ENCODE measurements at places on chromosomes 16 and 17.

DNA sequence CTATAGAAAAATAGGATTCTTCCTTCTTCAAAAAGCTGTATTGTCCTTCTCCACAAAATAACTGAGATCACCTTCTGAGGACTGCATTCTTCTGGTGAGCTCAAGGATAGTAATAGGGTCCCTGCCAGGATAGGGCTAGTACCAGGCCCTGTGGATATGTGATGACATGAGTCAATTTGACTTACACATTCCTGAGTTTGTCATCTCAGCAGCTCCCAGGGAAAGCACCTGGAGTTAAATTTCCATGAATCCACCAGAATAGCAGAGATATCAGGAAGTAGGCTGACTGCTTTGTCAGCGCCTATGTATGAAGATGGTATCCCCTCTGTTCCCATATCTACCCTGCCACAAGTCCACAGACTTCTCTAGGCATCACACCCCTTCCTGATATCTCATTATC lies 225.8 kb downstream of the PMP22 start:
- no peak for DNase-seq

DNA sequence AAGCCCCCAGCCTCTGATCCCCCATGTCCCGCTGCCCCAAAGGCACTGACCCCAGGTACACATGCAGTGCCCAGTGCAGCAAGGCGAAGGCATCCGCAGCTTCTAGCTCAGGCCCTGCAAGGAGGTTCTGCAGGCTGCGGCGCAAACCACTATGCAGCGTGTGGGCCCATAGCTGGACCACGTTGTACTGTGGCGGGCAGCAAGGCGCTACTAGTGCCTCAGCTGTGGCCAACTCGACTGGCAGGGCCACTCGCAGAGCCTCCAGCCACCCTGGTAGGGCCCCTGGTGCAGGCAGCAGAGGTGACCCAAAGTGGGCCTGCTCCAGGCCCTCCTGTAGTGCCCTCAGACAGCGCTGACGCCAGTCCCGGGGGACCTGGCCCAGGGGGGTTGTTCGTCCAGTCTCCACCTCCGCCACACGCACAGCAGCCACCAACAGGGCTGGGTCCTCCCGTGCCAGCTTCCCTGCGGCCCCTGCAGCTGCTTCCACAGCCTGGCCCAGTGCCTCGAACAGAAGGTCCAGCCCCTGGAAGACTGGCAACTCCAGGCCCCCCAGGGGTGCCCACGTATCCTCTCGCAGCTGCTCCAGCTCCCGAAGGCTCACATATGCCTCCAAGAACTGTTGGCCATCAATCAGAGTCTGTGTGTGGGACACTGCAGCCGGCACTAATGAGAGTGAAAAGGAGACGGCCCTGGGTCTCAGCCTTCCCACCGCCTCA lies 2.6 kb downstream of the EXOC3L1 start:
- no peak for DNase-seq

GRCh38 chr17:15267996-15268395 lies 2.9 kb upstream of the PMP22 start:
- no peak for DNase-seq

DNA sequence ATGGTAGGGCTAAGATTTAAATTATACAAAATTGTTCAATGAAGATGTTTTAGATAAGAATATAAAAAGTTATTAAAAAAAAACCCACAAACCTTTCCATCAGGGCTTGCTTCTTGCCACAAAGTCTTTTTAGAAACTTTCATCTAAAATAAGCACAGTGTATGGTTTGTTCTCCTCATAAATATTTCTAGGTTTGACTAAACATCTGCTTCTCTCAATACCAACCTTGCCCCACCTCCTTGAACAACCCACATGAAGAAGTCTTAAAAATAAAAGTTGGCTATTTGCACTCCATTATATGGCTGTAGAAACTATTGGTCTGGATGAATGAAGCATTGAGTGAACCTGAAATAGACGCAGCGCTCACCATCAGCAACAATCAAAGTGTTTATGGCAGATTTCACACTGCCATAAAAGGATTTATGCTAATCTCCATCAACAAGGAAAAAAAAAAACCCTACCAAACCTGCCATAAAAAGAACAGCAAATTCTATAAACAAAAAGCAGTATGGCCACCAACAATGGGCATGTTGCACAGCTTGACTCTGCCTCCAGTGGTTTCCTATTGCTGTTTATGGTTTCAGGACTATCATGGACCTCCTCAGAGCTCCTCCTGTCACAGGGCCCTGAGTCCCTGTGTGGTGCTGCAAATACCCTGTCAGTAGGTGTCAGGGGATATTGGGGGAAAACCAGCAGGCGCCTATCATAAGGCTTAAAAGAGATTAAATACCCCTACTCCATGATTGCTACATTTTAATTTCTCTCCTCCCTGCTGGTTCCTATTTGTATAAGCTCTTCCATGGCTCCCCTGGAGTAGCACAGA lies 37.6 kb downstream of the SNX11 start:
- DNase-seq, result no peak

DNA sequence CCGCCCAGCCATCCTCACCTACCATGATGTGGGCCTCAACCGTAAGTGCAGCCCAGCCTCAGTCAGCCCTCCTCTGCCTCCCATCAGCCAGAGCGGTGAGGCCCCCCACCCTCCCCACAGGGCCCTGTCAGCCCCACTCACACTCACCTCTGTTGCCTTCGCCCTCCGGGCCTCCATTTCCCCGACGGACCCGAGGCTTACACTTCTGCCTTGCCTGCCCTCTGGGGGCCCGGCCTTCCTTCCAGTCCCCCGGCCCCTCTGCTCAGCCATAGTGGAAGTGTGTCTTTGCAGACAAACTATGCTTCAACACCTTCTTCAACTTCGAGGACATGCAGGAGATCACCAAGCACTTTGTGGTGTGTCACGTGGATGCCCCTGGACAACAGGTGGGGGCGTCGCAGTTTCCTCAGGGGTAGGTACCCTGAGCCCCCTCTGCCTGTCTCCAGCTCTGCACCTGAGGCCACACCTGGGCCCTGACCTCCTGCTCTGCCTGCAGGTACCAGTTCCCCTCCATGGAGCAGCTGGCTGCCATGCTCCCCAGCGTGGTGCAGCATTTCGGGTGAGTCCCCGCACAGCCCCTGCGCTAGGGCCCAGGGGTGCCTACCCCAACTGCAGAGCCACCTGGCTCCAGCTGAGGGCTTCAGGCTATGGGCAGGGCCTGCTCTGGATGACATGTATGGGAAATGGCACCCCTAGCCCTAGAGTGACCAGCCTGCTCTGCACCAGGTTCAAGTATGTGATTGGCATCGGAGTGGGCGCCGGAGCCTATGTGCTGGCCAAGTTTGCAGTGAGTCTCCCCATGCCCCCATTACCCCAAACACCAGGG lies 4.1 kb downstream of the NDRG4 start:
- DNase-seq, result no peak

DNA sequence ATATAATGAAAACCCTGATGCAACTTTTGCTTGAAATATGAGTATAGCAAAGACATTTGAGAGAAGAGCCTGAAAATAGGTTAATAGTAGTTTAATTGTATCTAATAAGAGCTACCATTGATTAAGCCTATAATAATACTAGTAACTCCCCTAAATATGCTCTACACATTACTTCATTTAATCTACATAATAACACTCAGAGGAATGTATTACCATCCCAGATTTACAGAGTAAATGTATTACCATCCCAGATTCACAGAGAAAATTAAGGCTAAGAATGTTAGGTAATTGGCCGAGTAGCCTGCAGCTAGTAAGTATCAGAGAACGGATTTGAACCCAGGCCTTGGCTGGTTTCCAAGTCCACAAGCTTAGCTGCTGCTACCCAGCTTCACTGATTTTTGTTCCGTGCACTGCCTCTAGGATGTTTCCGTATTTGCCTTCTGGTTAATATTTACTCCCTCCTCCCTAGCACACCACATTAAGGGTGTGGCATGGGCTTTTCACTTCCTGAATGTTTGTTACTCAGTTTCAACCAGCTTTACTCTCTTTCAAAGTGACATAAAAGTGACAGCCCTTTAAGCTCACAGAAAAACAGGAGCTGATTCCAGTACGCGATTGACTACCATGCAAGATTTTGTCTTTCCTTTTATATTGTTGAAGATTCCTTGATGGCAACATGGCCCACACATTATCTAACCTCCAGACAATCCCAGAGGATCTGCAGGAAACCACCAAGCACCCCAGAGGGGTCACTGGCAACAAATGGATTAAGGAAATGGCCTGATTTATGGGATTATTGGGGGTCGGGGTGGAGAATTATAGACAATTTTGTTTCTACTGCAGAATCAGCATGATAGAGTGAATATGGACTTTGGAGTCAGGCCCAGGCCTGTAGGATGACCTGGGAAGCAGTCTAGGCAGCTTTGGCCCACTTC lies 26.7 kb upstream of the TOX3 start:
- no peak for DNase-seq

- no peak for DNase-seq
Observed at GRCh38 chr16:56787167-56787566, 57.2 kb downstream of the NUP93 start.

DNA sequence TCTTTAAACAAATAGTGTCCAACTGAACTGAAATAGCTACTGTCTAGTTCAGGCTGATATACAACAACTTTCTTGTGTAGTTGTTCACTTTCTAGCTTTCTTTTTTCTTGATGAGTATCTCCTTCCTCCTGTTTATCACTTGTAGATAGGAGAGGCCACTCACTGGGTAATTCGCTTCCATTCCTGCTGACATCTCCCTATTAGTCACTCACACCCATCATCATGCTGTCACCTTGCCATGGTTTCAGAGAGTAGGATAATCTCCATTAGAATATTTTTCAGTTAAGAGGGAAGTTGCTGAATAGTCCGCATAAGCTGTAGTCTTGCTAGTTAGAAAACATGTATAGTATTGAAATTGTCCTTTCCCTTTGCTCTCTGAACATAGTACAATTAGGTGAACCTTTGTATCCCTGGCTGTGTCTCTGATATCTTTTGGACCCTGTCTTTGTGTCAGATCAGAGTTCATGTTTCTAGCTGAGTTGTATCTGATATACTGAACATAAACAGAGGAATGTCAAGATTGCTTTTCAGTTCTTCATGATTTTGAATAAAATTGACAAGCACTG lies 64.4 kb upstream of the RASL10B start:
- DNase-seq, result peak; percentile 58

GRCh38 chr17:15431196-15431595 lies 36.2 kb downstream of the CDRT4 start:
- DNase-seq, result peak; percentile 97

GRCh38 chr17:78250891-78251772 lies 19.7 kb downstream of the TMEM235 start:
- DNase-seq, result peak; percentile 71

DNA sequence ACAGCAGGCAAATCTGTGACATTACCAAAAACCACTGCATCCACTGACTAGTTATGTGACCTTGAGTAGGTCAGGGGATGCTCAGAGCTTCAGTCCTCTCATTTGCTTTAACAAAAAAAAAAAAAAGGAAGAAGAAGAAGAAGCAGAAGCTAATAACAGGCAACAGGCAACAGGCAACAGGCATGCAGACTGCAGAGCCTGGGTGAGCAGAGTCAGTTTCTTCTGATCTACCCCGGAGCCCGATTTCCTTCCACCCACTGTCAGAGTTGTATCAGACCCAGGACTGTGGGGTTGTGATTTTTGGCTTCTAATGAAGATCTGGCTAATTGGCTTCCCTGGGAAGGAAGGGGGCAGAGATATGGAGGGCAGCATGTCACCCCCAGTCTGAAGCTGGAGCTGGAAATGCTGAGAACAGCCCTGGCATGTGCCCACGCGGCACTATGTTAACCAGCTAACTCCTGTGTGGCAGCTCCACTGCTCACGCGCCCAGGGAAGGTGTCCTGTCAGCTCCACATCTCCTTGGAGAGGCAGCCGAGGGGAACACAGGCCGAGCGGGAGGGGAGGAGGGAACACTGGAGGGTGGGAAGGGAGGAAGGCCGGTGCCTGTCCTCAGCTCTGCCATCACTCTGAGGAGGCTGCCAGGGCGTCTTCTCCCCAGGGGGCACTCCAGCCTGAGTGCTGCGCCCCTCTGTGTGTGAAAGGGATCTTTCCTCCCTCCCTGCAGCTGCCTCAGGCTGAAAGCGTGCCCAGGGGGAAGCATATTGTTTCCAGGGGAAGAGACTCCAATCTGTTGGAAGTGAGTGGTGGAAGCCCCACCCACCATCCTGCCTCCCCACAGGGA lies 17.6 kb downstream of the SRCIN1 start:
- no peak for DNase-seq

- DNase-seq, result no peak
Observed at GRCh38 chr16:81693744-81694303, 85.3 kb upstream of the PLCG2 start.

DNA sequence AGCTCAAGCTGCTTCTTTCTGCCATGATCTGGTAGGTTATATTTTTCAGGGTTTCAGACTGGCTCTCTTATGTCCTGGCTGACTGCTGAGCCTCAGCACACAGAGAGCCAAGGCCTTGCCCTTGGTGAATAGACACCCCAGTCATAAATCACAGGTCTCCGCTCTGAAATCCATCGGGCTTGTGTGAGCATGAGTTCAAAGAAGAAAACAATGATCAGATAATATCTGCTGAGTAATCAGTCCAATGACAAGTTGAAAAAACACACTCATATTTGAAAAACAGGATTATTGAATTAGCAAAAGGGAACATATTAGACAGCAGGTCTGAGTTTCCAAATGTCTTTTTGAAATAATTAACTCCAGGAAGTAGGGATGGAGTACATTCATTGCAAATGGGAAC lies 51.1 kb upstream of the NDRG4 start:
- DNase-seq, result peak; percentile 73

- peak; percentile 83 for DNase-seq
Observed at GRCh38 chr16:15572329-15573001, 70.5 kb downstream of the MARF1 start.

GRCh38 chr17:4534515-4534914 lies 20.7 kb downstream of the MYBBP1A start:
- DNase-seq, result no peak

GRCh38 chr17:7215652-7216180 lies 3.9 kb downstream of the DLG4 start:
- no peak for DNase-seq

DNA sequence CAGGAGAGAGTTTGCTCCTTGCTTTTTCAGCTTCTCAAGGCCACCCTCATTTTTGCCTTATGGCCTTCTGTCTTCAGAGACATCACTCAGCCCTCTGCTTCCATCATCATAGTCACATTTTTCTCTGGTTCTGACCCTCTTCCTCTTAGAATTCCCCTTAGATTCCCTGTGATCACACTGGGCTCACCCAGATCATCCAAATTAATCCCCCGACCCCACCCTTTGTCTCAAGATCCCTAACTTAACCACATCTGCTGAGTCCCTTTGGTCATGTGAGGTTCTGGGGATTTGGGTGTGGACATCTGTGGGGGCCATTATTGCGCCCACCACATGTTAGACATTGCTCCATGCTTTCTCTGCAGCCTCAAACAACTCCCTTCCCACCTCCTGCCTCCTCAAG lies 323.4 kb downstream of the CPPED1 start:
- no peak for DNase-seq

GRCh38 chr16:11094075-11094856 lies 149.9 kb downstream of the CLEC16A start:
- peak; percentile 80 for DNase-seq
